ENCODE measurements at places on chromosomes 6 and 20. TPM values are rescaled to one million over a fixed set of nuclear protein-coding genes. Genes with fewer than 3 reads are reported as not detected.

DNA sequence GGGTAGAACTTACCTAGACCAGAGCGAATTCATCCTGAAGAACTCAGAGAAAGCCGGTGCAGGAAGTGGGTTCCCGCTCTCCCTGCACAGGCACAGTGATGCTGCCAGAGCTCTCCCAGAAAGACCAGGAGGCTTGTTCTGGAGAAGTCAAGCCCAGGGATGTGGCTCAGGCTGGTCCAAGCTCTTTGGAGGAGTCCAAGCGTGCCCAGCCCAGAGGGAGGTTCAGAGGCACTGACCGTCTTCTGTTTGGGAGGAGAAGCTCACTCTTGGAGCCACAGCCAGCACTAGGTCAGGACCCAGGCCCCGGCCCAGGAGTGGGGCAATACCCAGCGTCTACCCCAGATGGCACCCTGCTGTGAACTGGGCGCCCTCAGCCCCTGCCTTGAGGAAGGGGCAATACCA is 1.5 kb upstream of the PMEPA1 start:
- no peak for DNase-seq

DNA sequence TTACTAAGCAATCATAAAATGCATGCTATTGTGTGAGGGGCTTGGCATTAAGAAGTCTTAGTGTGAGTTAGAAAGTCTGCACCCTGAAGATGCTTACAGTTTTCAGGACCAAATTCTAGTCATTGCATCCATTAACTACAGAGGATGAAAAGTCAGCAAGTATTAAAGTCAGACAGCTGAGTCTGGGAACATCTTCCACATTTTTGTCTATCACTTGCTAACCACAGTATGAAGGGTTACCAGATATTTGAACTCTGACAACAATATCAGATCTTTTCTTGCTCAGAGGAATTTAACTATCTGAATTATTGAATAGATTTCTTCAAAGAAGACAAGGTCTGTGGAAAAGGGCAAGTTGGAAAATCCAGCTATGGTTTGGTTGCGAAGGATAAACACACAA is 264.4 kb downstream of the BTBD9 start:
- DNase-seq: no peak

- peak; percentile 68 for DNase-seq
Measured at GRCh38 chr20:43963872-43964791, 49.5 kb downstream of the TOX2 start.

DNA sequence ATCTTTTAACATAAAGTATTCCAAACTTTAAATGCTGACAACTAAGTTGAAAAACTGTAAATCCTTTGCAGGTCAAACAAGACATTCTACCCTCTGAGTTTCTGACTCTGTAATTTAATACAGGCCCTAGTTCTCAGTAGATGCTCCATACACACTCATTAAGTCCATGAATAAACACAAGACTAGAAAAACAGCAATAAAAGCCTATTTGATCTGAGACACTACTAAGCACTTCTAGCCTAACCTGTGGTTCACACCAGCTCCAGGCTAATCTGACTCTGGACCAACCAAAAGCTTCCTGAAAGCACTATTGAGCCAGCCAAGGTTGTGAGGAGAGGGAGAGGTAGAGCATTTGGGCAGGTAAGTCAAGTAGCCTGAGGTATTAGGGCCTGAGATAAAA is 103.9 kb downstream of the EPM2A start:
- no peak for DNase-seq

DNA sequence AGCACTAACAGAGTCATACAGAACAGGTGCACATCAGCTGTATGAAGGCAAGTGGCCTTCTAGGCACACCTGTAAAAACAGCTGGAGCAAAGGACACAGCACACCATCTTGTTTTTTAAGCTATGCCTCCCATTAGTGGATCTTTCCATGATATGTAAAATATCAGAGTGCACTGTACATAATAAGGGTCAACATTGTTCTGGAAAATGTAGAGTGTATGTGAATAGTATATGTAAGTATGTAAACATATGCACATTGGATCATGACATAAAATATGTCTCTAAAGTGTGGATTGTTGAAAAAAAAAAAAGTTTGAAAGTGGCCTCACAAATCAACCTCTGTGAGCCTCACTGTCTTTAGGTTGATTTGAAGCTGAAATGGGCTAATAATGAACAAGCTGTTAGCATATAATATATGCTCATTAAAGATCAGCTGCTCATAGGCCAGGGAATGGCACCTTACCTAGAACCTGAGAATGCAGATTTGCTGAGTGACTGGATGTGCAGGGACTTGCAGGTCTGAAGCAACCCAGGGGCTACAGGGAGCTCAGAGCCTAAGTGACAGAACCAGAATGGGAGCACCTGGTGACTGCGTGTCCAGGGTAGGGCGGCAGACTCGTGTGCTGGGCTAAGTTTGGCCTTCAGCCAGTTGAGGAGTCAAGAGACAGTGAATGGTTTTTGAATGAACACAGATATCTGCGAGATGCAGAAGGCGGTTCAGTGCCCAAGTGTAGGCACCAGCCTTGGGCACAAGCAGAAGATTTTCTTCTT is 198.6 kb downstream of the TMEM242 start:
- DNase-seq: no peak

The BANF2 gene
- not detected for polyA plus RNA-seq

The ARHGAP40 gene
- 0.09 TPM for polyA plus RNA-seq

DNA sequence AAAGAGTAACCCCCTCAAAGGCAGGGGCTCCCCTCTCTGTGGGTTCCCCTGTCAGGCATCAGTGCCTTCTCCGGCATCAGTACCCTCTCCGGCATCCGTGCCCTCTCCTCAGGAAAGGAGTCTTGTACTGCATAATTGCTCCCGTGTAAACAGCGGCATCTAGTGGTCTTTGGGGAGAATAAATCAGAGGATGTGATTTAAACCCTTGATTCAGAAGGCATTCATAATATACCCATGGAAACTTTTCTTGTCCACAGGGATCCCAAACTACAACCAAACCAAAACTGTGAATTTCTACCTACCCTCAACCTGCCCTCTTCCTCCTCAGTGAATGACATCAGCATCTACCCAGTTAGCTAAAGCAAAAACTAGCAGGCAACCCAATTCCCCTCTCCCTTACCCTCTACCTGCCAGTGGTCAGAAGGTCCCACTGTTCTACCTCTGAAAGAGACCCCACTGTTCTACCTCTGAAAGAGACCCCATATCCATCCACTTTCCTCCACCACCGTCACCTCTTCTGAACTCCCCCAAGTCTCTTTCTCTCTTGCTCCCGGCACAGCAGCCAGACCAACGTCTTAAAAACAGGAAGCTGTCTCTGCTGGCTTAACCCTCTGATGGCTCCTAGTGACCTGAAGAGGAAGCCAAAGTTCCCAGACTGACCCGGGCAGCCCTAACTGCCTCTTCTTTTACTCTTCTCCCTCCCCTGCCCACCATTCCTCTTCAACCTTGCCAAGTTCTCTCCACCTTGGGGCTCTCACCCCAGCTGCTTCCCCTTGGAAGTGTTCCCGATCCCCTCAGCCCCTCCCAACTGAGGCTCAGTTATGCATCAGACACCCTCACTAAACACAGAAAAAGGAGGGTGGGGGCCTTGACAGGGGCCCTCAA is 27.2 kb downstream of the UBE2V1 start:
- DNase-seq: peak; percentile 46

DNA sequence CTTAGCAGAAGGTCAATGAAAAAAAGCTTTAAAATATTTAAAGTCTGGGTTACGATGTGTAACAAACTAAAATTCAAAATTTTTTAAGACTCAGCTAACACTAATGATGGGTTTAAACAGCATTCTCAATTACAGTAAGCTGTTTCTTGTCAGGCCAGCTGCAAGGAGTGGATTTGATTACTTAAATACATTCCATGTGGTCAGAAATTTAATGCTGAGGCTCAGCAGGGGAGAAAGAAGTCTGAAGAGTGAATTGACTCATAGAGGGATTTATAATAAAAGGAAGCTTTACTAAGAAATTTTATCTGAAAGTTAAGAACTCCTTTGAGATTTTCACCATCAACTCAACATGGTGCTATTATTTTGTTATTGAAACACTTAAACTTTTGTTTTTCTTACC is 398.6 kb downstream of the KHDRBS2 start:
- no peak for DNase-seq

GRCh38 chr20:54058420-54059139 is 11.8 kb downstream of the BCAS1 start:
- no peak for DNase-seq

The COL11A2 gene
- polyA plus RNA-seq: 49.7 TPM

GRCh38 chr6:13589801-13590200 is 15.4 kb downstream of the SIRT5 start:
- no peak for DNase-seq

- DNase-seq: no peak
Measured at GRCh38 chr6:166737261-166737660, 110.2 kb upstream of the RPS6KA2 start.

The CRYBG1 gene
- 3.1 TPM for polyA plus RNA-seq

DNA sequence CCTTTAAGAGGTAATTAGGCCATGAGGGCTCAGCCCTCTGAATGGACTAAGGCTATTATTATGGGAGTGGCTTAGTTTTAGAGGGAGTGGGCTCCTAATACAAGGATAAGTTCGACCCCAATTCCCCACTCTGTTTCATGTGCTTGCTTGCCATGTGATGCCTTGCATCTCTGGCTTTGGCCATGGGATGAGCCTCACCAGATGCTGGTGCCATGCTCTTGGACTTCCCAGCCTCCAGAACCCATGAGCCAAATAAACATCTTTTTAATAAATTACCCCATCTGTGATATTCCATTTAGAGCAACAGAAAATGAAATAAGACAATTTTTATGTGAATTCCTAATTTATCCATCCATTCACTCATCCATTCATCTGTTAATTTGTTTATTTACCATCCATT is 50.3 kb downstream of the GTF2H5 start:
- no peak for DNase-seq

The TP53TG5 gene
- 0.89 TPM for polyA plus RNA-seq

All from hindlimb muscle (tissue), 1 donor.